ENCODE measurements at places on chromosomes 3 and 15. TPM values are rescaled to one million over a fixed set of nuclear protein-coding genes. Genes with fewer than 3 reads are reported as not detected.

The SLC22A14 gene
- total RNA-seq = 0.29 TPM

DNA sequence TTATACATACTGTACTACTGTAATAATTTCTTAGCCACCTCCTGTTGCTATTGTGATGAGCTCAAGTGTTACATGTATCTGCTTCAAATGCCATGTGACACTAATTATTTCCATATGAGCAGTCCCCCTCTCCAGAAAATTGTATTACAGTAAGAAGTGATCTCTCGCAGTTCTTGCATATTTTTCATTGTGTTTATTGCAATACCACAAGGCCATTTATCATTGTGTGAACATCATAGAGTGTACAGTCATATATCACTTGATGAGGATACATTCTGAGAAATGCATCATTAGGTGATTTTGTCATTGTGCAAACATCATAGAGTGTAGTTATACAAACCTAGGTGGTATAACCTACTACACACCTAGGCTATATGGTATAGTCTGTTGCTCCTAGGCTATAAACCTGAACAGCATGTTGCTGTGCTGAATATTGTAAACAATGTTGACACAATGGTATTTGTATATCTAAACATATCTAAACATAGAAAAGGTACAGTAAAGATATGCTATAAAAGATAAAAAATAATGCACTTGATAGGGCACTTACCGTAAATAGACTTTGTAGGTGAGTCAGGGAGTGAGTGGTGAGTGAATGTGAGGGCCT lies 189.6 kb upstream of the MLF1 start:
- no peak overlapping the region for H3K4me3 ChIP-seq
- H3K36me3 ChIP-seq = no peaks in the 10 kb centered on the region
- no peaks in the 10 kb centered on the region for H3K27me3 ChIP-seq
- DNase-seq = no peak

The BFSP2 gene
- total RNA-seq = not detected

DNA sequence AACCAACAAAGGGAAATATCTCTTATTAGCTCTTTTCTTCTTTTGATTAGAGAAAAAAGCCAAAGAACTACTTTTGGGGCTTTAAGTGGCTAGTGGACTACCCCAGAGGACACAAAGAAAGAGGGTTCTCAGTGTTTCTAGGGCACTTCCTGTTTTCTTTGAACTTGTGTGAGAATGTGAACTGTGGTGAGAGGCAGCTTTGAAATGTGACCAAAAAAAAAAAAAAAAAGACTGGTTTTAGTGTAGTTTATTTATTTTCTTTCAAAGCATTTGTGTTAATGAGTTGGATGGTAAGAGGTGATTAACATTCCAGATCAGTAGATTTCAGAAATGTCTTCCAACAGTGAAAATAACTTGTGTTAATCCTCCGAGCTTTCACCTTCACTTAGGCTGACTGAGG lies 32.4 kb downstream of the SELENOT start:
- H3K36me3 ChIP-seq = peaks cover 2% of the 10 kb centered on the region
- no peak overlapping the region for H3K27ac ChIP-seq
- H3K27me3 ChIP-seq = no peaks in the 10 kb centered on the region
- no peak for DNase-seq
- H3K4me1 ChIP-seq = no peaks in the 10 kb centered on the region

DNA sequence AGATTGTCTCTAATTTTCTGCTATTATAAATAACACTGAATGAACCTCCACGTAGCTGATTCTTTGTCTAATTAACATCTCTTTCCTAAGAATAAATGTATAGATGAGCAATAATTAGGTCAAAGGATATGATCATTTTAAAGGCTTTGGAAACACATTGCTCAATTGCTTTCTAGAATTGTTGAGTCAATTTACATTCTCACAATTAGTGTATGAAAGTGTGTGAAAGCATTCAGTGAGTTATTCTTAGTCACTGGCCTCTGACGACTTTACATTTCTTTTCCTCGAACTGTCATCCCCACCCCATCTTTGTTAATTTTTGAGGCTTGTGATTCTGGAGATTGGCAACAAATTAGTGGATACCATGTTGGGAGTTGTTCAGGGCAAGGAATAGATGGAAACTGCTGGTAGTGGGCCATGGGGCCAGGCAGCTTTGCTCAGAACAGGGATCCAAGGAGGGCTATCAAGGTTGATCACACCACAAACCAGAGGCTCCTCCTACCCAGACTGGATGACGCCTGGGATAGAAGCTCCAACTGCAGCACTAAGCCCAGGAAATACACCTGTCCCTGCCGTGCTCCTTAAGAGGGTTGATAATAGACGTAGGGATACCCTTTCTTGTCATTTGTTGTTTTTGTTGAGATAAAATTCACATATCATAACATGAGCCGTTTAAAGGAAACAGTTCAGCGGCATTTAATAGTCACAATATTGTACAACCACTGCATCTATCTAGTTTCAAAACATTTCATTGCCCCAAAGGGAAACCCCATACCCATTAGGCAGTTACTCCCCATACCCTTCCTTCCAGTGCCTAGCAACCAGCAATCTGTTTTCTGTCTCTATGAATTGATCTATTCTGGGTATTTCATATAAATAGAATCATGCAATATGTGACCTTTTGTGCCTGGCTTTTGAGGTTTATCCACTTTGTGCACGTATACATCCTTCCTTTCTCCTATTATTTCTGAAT lies 27.9 kb downstream of the EIF1B start:
- no peaks in the 10 kb centered on the region for H3K36me3 ChIP-seq
- no peaks in the 10 kb centered on the region for H3K4me1 ChIP-seq
- no peak overlapping the region for H3K27ac ChIP-seq
- peaks cover 2% of the 10 kb centered on the region for H3K27me3 ChIP-seq
- DNase-seq = no peak

GRCh38 chr3:113035387-113035982 lies 44.7 kb downstream of the GTPBP8 start:
- DNase-seq = no peak
- no peaks in the 10 kb centered on the region for H3K36me3 ChIP-seq
- H3K4me1 ChIP-seq = no peaks in the 10 kb centered on the region
- no peaks in the 10 kb centered on the region for H3K27me3 ChIP-seq
- H3K27ac ChIP-seq = no peak overlapping the region
- H3K4me3 ChIP-seq = no peak overlapping the region

The TM4SF4 gene
- 97.1 TPM for total RNA-seq

The XRN1 gene
- 28.1 TPM for total RNA-seq

GRCh38 chr3:48142316-48142870 lies 45.8 kb downstream of the CDC25A start:
- no peak overlapping the region for H3K4me3 ChIP-seq
- no peak for DNase-seq
- peaks cover 3% of the 10 kb centered on the region for H3K4me1 ChIP-seq

- H3K27me3 ChIP-seq = no peaks in the 10 kb centered on the region
- peaks cover 16% of the 10 kb centered on the region for H3K36me3 ChIP-seq
- peak overlapping the region; percentile 97 for H3K27ac ChIP-seq
These were observed 2.3 kb downstream of the SERP1 start for GRCh38 chr3:150544041-150544440.

DNA sequence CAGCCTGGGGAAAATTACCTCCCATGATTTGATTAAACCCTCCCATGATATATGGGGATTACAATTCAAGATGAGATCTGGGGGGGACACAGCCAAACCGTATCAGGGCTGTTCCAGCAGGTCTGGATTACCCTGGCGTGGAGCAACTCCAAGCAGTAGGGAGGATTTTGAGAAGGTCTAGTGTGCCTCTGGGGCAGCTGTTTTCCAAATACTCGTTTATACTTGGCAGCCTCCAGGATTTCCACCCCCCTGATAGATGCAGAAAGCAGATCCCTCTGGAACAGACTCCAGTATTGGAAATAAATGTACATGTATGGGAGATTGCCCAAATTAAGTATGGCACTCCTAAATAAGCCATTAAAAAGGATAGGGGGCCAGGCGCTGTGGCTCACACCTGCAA lies 7.7 kb upstream of the IRAK2 start:
- H3K4me3 ChIP-seq = no peak overlapping the region
- peak overlapping the region; percentile 23 for H3K27ac ChIP-seq
- H3K27me3 ChIP-seq = no peaks in the 10 kb centered on the region
- H3K36me3 ChIP-seq = peaks cover 6% of the 10 kb centered on the region

The TMEM212 gene
- total RNA-seq = not detected

The TMEM266 gene
- 2.8 TPM for total RNA-seq

GRCh38 chr15:57947781-57948180 lies 117.7 kb downstream of the ALDH1A2 start:
- no peaks in the 10 kb centered on the region for H3K36me3 ChIP-seq
- H3K4me1 ChIP-seq = no peaks in the 10 kb centered on the region
- H3K27ac ChIP-seq = no peak overlapping the region
- H3K27me3 ChIP-seq = peaks cover 23% of the 10 kb centered on the region

DNA sequence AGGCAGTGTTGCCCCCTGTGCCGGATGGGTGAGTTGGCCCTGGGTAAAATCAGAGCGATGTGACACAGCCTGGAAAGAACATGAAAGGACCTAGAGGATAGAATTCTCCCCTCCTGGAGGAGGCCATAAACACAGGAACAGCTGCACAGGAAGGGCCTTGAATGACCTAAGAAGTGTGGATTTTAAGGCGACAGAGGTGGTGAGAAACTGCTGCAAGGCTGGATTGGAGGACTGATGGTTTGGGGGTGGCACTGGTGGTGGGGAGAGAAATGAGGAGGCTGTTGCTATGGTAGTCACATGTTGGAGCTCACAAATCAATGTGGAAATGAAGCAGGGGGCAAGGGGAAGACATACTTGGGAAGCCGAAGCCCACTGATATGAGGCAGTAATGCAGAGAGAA lies 13.8 kb downstream of the XIRP1 start:
- peaks cover 2% of the 10 kb centered on the region for H3K27me3 ChIP-seq
- peaks cover 46% of the 10 kb centered on the region for H3K4me1 ChIP-seq
- no peaks in the 10 kb centered on the region for H3K36me3 ChIP-seq
- H3K27ac ChIP-seq = peak overlapping the region; percentile 24
- H3K4me3 ChIP-seq = peak overlapping the region; percentile 83

- peaks cover 4% of the 10 kb centered on the region for H3K36me3 ChIP-seq
- peak overlapping the region; percentile 85 for H3K4me3 ChIP-seq
- no peak for DNase-seq
- H3K4me1 ChIP-seq = peaks cover 24% of the 10 kb centered on the region
These were observed 950 bp upstream of the CNTN4 start for GRCh38 chr3:2097641-2098191.

GRCh38 chr3:195094191-195094921 lies 176.6 kb downstream of the XXYLT1 start:
- peaks cover 40% of the 10 kb centered on the region for H3K4me1 ChIP-seq
- peak overlapping the region; percentile 29 for H3K27ac ChIP-seq
- DNase-seq = no peak
- no peaks in the 10 kb centered on the region for H3K27me3 ChIP-seq

The CACNA1D gene
- 17.4 TPM for total RNA-seq

The NMNAT3 gene
- 7.1 TPM for total RNA-seq

The MESD gene
- 36.6 TPM for total RNA-seq

The RAB6B gene
- total RNA-seq = 21.2 TPM

DNA sequence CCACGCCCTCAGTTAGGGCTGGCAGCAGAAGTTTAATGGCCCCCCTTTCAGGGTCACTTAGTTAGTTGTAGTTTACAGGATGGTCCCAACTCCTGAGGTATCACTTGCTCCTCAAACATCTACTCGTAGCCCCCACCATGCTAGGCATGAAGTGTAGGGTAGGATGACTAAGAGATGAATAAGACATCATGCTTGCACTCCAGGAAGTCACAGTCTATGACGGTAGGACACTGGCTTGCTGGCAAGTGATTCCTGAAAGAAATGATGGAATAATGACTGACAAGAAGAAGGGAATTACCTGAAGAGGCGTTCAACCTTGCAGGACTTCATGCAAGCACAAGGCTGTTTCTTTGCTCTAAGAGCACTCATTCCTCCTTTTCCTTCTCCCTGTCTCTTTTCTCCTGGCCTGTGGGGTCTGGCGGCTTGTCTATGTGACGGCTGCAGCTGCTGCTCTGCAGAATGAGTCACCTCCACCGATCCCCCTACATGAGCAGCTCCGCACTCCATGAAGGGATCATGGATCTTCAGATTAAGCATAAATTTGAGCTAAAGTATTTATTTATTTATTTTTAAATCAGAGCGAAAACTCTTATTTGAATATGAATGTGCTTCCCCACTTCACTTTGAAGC lies 82.9 kb upstream of the BOC start:
- H3K36me3 ChIP-seq = no peaks in the 10 kb centered on the region
- no peak overlapping the region for H3K4me3 ChIP-seq
- peaks cover 39% of the 10 kb centered on the region for H3K4me1 ChIP-seq
- H3K27me3 ChIP-seq = no peaks in the 10 kb centered on the region
- no peak for DNase-seq
- no peak overlapping the region for H3K27ac ChIP-seq

DNA sequence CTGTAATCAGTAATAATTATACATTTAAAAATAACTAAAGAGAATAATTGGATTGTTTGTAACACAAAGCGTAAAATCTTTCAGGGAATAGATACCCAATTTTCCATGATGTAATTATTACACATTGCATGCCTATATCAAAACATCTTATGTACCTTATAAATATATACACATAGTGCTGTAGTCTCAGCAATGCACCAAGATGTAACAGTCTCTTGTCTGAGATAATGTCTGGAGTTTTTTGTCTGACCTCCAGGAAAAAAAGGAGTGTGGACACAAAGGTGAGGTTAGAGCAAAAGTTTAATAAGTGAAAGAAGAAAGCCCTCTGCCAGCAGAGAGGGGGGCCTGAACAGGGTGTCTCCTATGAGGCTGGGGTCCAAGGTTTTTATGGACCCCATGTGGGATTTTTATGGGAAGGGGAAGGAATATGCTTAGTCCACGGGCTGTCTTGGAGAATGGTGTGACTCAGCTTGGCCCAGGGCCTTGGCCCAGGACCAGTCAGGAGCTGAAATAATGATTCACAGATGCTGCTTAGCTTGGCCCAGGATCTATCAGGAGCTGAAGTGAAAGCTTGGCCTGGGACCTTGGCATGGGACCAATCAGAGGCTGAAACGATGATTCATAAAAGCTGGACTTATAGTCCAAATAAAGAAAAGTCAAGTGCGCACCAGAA lies 545.0 kb downstream of the ZPLD1 start:
- DNase-seq = no peak
- no peaks in the 10 kb centered on the region for H3K27me3 ChIP-seq
- no peak overlapping the region for H3K4me3 ChIP-seq
- H3K4me1 ChIP-seq = peaks cover 3% of the 10 kb centered on the region
- H3K36me3 ChIP-seq = no peaks in the 10 kb centered on the region

The RBPMS2 gene
- total RNA-seq = 19.7 TPM

The ATP8B4 gene
- total RNA-seq = 10.3 TPM

DNA sequence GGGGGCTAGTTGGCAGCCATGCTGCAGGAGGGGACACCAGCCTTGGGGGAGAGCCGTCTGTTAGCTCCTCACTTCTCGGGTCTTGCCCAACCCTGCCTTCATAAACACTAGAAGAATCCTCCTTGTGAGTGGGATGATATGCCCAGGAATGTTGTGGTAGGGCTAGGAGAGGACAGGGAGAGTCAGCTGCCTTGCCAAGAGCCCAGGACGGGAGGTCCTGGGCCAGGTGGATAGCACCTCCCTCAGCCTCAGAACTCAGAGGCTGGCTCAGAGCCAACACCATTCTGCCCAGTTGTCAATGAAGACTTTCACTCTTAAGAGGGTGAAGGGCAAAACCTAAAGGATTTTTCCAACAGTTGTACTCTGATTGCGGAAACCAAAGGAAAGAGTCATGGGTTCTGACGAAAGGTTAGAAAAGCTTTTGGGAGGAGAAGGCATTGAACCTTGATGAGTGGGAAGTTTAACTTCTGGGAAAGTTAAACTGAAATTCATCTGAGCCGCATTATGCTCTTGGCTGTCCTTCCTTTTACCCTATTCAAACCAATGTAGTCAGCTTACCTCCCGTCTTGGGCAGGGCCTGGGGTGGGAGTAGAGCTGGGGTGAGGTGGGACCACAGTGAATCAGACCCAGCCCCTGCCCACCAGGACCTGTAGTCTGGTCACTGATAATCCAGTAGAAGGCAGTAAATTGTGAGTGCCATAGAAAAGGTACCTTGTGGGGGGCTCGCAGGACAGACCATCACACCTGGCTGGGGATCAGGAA lies 81.9 kb downstream of the FAM43A start:
- H3K4me3 ChIP-seq = peak overlapping the region; percentile 13
- DNase-seq = no peak
- H3K4me1 ChIP-seq = peaks cover 25% of the 10 kb centered on the region
- H3K27ac ChIP-seq = peak overlapping the region; percentile 31
- H3K36me3 ChIP-seq = no peaks in the 10 kb centered on the region
- peaks cover 23% of the 10 kb centered on the region for H3K27me3 ChIP-seq
